ENCODE measurements at places on chromosomes 12 and 14. TPM values are rescaled to one million over a fixed set of nuclear protein-coding genes. Genes with fewer than 3 reads are reported as not detected.

- DNase-seq = no peak
Observed at GRCh38 chr14:19920021-19920657, at the start of gene OR4K5. Gene OR4K5 (plus strand): TSS chr14:19920607. CDS start chr14:19920607, 0 bp downstream.

DNA sequence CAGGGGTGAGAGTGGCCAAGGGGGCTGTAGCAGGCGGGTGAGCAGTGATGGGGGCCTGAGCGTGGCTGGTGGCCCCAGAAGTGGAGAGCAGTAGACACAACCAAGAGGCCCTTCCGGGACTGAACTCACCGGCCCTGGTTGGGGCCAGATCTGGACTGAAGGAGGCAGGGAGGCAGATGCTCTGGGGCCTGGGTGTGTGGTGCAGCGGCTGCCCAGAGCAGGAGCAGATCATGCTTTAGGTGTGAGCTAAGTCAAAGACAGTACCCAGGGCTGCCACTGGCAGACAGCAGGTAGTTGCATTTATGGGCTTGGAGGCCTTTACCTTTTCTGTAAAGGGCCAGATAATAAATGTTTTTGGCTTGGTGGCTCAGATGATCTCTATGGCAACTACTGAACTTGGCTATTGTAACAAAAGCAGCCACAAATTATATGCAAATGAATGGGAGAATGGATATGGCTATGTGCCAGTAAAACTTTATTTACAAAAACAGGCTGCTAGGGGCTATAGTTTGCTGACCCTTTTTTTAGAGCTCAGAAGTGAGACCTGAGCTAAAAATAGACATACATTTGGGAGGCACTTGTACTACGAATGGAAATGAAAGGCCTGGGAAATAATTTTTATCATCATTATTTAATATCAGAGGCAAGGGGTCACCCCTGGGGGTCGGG is 25.6 kb downstream of the SETD1B start:
- no peak for DNase-seq

GRCh38 chr14:72479461-72479931 is 414.4 kb downstream of the DPF3 start:
- DNase-seq = no peak

DNA sequence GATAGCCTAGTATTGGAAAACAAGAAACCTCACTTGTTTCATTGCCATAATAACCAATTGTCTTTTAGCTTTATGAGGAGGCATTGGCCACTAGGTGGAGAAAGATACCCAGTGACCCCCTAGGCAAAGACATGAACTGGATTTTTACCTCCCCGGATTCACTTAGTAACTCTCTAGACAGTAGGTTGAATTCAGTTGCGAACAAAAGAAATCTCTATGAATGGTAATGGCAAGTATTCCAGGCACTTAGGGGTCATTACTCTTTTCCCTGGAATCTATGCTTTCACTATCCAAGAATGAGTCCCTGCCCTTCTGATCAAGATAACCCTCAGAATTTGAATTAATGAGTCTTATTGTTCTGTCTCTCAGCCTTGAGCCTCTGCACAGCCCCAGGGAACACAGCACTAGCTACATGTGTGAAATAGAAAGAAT is 29.5 kb upstream of the RHOJ start:
- no peak for DNase-seq

- DNase-seq = no peak
Observed at GRCh38 chr12:121942145-121942718, 23.8 kb downstream of the CFAP251 start.

- DNase-seq = no peak
Observed at GRCh38 chr14:24952851-24953666, 96.9 kb downstream of the STXBP6 start.

DNA sequence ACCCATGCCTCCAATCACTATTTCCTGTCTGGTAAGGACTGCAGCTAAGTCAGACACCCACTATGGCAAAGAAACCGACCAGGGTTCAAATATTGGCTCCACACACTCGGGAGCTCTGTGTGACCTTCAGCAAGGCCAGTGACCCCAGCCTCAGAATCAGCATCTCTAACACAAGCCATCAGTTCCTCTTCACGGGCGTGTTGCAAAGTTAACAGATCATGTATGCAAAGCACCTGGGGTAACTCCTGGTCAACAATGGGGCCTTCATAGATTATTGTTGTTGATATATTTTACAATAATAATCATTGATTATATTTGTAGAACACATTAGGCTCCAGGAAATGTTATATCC is 6.2 kb upstream of the FAM222A start:
- no peak for DNase-seq

The SOAT2 gene
- 0.19 TPM for total RNA-seq

Measured in kidney (tissue), 22 donors.